GM04503 (cell line): ENCODE measurements at places on chromosomes 12 and 14.

GRCh38 chr12:117035287-117035686, 63.9 kb downstream of the TESC start:
- no peak for DNase-seq

DNA sequence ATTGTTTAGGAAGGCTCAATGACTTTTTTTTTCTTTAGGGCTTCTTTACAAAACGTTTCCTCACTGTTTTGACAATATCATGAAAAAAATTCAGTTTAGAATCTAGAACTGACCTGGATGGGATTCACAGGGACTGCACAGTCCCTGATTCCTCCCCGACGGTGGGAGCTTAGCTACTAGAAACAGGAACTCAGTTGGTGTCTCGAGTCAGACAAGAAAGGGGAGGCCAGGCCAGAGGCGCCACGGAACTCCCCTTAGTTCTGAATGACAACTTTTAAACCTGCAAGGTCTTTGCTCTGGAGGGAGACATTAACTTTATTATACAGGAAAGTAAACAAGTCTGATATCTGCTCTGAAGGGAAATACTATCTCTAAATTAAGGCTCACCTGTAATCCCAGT, 45.4 kb upstream of the SRP54 start:
- no peak for DNase-seq

DNA sequence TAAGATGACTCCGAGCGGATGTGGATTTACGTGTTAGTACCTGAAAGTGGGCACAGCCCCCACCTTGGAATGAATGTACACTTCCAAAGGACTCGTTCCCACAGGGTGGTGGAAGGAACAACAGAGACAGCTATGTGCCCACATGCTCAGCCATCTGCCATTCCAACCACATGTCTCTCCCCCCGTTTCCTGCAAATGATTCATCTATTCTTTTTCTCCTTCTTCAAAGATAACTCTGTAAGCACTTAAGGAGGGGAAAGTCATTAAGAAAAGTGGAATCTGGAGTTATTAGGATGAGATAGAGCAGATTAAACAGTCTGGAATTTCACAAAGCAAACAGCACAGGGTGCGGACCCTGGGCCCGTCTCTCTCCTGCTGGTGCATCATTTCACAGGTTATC, 18.5 kb upstream of the DUSP6 start:
- DNase-seq: no peak

- DNase-seq: no peak
Observed at GRCh38 chr12:46831335-46832129, 5.7 kb upstream of the SLC38A4 start.

GRCh38 chr12:76083246-76083903, 1.1 kb downstream of the NAP1L1 start:
- DNase-seq: no peak

DNA sequence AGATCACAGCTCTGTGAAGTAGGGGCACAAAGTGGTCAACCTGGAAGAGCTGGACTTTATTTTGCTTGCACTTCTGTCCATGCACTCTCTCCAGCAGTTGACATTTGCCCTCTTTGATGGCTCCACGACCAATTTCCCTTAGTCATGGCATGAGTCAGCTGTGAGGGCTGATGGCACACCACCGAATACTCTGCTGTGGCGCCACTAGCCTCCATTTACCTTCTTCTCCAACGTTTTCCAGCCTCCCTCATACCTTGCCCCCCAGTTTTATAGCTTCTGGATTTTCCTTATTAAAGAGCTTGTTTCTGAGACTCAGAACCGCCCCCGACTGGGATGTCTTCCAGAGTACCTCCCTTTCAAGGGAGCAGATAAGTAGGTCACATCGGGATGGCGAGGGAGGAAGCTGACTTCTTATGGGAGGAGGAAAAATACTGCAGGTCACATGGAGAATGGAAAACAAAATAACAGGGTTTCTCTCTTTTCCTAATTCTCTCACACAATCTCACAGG, 17.6 kb downstream of the NINJ2 start:
- no peak for DNase-seq

- no peak for DNase-seq
Observed at GRCh38 chr12:39606712-39607423, 12.7 kb downstream of the ABCD2 start.

DNA sequence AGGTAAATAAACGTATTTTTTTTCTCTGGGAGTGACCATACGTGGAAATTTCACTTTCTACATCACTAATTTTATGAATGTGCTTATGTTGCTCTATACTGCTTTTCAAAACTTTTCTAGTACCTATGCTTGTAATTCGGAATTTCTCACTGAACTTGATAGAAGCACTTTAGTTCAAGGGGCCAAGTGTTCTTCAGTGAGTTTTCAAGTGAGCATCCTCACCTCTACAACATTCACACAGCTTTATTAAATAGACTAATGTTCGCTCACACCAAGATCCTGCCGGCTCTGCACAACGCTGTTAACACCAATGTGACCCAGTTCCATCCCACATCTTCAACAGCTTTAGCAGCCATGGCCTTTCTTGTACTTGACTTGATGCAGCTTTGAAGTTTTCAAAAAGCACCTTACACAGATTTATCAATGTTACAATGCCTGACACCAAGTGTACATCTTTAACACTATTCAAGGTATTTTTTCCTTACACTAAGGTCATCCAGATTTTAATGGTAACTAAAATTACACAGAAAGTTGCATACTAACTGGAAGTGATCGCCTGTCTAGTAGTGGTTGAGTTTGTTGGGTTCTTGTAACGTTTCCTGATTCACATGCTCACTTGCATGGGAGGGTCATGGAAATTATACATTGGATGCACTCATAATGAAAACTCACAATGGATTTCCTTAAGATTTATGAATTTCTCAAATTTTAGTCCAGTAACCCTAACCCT, 4.5 kb downstream of the UBC start:
- DNase-seq: no peak

- DNase-seq: no peak
Observed at GRCh38 chr12:85509857-85510256, 229.8 kb downstream of the ALX1 start.

DNA sequence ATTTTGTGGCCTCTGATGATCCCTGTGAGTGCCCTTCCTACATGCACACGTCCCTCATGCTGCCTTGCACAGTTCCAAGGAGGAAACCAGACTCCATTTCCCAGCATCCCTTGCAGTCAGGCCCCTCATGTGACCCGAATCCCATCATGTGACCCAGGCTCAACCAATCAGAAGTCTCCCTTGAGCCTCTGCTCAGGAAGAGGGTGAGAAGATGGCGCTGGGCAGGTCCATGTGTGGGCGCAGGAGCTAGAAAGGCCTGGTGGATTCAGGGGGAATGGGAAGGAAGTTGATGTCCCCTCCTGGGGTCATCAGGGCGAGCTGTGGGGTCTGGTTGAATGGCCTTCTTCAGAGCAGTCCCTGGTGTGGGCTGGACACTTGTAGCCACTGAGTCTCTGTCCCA, 240.5 kb downstream of the ADGRD1 start:
- DNase-seq: no peak

DNA sequence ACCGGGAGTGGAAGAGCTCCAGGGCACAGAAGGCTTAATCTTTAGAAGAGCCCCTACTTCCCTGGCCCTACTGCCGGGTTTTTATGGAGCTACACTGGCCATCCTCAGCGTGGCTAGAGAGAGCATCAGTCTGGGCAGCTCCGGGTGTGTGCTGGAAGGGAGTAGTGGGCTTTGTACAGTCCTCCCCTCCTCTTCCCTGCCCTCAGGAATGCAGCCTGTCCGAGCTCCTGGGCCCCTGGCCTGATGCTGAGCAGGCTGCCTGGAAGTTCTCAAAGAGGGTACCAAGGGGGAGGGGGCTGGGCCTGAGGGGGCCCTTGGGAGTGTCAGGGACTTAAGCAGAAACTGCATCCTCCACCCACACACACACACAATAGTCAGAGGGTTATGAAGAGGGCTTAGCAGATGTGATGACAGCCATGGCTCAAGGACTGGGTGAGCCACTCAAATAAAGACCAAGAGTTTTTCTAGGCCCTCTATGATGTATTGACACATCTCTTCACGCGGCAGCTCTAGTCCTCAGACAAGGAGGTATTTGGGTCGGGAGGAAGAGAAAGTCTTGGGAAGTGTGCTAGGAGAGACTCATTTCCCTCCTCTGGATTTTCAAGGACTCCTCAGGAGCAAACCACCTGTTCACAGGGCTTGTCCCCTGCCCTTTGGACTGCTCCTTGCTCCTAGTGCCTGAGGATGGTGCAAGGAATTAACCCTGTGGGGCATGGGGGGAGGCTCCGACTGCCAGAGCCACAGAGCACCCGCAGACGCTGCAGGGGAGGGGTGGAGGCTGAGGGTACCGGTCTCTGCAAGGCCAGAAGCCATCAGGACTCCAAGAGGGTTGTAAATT, 16.5 kb upstream of the FIGNL2 start:
- no peak for DNase-seq

GRCh38 chr14:103630364-103631108, 1.5 kb downstream of the KLC1 start:
- DNase-seq: no peak

DNA sequence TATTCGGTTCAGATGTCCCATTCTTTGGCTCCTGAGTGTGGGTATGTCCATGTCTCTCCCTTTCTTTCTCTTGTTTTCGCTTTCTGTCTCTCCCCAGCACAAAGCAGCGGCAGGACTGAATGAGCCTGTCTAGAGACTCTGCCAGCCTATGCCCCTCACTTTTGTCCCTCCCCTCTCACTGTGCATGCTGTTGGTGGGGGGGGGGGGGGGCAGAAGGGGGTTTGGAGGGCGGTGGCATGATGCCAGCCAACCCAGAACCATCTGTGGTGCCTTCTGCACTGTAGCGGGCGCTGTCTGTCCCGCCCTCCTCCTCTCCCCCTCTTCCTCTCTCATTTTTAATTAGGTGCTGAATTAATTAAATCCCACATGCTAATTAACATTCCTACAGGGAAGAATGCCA, 17.7 kb downstream of the NGDN start:
- DNase-seq: no peak

- DNase-seq: peak; percentile 43
Observed at GRCh38 chr12:122646517-122647217, 56.5 kb downstream of the HCAR2 start.

- no peak for DNase-seq
Observed at GRCh38 chr14:34997762-34998161, 15.0 kb downstream of the SRP54 start.

- DNase-seq: no peak
Observed at GRCh38 chr12:94258593-94258992, 110.2 kb downstream of the PLXNC1 start.

DNA sequence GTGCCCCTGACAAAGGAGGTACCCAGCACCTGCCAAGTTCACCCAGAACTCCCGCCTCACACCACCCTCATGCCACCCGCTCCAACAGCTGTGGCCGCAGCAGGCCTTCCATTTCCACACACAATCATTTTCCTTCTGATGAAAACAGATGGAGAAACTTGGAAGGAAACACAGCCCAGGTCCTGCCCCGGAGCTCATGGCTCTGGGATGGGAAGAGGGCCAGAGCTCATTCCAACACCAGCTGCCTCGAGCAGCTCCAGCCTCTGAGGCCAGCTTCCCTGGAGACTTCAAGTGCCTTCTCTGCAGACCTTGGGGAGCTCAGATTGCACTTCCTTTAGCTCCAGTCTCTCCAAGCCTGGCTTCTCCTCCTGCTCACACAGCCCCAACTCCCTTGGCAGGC, 55.1 kb upstream of the CMKLR1 start:
- DNase-seq: peak; percentile 37

DNA sequence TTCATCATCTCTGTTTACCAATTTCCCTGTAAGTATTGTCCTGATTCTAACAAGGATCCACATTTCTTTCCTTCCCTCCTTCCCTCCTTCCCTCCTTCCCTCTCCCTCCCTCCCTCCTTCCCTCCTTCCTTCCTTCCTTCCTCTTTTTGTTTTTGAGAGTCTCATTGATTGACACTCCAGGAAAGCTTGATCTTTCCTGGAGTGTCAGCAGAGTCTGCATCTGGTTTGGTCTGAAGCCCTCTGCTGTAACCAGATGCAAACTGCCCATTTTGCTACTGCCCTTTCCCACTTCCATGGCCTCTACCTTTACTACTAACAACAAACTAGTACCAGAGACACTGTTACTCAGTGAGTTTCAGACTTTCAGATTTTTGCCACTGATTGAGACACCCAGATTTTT, 14.4 kb upstream of the OR6C65 start:
- no peak for DNase-seq

- no peak for DNase-seq
Observed at GRCh38 chr12:98744680-98745079, 99.6 kb downstream of the APAF1 start.

DNA sequence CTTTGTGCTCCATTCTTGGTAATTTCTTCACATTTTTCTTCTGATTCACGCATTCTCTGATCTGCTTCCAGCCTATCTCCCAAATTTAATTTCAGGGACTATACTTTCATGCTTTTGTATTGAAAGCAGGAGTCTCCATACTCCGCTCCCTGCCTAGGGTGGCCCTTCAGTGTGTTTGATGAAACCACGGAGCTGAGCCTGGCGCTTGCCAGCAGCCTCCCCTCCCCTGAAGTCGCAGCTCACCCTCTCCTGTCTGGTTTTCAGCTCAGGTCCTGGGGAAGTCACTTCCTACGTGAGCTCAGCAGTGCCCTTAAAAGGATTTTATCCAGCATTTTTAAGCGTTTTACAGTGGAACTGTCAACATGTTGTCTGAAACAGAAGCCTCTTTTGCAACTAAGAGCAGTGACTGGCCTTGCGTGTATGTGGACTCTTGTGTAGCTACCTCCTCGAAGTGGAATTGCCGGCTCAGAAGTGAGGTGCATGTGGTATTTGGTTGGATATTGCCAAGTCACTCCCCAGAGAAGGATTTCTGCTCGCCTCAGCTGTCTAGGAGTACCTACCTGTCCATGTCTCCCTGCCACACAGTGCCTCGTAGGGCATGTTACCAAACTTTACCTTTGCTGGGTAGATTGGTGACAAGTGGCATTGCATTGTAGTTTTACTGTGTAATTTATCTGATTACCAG, 78.5 kb downstream of the TESC start:
- no peak for DNase-seq

DNA sequence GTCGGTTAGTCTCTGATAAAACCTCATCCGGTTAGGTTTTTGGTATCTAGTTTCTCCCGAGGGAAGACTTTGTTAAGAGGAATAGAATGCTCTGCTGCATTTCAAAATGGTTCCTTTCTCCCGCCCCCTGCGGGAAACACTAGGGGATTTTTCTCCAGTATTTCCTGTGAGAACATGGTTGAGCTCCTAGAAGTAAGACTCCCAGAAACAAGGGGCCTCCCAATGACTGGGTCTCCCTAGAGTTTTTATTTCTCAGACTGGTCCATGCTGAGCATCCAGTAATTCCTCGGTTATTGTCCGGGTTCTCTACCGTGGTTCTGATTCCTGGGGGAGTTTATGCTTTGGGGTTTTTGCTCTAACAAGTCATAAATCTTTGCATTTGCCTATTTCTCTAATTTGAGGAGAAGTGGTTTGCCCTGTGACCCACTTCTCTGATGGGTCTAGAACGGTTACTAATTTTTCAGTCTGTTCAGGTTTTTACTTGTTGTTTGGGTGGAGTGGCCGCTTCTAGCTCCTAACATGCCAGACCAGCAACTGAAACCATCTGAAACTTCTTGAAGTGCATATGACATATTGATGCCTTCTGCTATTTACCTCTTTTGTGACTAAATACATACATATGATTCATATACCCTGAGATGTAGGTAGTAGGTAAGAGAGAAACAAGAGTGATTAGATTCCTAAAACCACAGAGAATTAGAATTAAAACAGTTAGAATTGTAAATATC, 25.1 kb downstream of the TESPA1 start:
- no peak for DNase-seq
